ENCODE measurements at places on chromosomes 16 and 17.

DNA sequence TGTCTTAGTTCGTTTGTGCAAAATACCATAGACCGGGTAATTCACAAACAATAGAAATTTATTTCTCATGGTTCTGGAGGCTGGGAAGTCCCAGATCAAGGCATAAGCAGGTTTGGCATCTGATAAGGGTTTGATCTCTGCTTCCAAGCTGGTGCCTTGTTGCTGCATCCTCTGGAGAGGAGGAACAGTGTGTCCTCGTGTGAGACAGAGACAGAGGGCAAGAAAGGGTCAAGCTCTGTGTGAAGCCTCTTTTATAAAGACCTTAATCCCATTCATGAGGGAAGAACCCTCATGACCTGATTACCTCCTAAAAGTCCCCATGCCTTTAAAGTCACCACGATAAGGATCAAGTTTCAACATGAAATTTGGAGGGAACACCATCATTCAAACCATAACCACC lies 55.8 kb upstream of the TANC2 start:
- DNase-seq = no peak

- no peak for DNase-seq
Observed at GRCh38 chr16:2226245-2226793, 2.9 kb downstream of the E4F1 start.

DNA sequence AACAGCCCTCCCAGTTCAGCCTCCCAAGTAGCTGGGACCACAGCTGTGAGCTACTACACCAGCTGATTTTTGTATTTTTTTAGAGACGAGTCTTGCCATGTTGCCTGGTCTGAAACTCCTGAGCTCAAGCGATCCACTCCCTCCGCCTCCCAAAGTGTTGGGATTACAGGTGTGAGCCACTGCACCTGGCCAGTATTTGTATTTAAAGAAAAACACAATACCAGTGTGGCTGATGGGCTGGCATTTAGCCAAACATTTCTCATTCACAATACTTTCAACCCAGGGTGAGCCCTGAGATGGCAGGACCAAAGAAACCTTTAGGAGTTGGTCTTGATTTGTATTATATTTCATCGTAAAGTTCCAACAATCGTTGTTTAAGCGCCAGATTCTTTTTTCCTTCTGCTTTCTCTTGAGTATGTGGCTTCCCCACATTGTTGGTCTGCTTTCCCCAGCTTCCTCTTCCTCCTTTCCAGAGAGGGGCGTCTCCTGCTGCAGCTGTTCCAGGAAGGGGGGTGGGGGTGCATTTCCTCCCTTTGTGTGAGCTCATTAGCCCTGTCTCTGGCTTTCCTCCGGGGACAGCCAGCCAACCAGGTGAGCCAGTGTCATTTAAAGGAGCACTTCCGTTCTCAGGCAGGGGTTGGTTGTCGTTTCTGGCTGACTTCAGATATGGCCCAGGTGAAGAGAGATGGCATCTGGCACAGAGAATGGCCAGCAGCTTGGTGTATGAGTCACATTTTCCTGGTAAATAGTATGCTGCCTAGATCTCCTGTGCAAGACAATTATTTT lies 79.9 kb downstream of the GPRC5B start:
- peak; percentile 69 for DNase-seq

DNA sequence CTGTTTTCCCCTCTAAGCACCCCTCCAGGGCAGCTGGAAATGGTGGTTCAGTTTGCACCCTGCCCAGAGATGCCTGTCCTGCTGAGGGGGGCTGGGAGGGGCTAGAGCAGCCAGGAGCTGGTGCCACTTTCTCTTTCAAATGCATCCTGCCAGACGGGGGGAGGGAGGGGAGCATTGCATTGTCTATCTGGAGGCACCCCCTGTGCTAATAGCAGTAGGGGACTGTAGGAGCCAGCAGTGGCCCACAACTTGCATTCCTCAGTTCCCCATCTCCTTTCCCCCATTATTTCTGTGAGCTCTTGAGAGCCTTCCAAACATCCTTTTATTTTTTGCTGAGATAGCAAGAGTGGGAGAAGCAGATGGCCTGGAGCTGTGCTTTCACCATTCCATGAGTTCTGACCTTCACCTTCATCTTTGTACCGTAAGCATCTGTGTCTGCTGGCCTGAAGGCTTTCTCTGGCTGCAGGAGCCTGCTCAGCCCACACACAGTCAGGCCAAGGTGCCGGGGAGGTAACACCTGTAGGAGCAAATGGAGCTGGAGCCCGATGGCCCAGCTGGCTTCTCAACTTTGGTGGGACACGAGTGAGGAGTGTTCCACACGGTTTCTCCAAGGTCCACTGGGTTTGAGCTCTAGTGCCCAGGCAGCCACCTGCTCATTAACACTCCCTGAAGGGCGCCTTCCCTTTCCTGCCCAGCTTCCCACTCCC lies 5.2 kb downstream of the WFDC1 start:
- no peak for DNase-seq

DNA sequence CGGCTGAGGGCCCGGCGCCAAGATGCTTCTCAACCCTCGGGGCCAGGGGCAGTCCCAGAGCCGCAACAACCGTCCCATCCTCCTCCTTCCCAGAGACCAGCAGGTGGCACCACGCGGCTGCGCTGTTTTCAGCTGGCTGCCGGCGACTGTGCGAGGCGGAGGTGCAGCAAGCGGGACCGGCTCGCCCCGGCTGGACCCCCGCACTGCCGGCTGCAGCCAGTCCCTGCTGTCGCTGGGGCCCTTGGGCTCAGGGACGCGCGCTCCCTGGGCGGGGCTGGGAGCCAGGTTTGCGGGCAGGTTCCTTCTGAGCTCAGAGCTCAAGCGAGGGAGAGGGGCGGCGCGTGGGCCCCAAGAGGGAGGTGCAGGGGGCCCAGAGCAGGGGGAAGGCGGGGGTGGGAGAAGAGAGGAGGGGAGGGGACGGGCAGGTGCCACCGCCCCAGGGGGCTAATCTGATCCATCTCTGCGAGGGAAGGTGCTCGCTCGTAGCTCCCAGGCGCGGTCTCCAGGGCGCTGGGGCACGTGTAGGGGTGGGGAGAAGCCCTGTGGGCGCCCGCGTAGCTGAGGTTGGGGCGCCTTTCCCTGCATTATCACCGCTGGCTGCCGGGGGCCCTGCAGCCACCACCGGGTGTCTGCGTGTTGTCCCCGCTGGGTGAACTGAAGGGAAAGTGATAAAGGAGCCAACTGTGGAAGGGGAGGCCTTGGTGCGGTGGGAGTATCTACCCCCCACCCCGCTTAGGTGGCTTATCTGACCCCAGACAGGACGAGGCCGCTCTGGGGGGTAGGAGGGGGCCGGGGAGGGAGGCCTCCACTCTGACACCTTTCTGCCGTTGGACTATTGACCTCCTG lies 24.2 kb downstream of the STAT5A start:
- DNase-seq = peak; percentile 86

DNA sequence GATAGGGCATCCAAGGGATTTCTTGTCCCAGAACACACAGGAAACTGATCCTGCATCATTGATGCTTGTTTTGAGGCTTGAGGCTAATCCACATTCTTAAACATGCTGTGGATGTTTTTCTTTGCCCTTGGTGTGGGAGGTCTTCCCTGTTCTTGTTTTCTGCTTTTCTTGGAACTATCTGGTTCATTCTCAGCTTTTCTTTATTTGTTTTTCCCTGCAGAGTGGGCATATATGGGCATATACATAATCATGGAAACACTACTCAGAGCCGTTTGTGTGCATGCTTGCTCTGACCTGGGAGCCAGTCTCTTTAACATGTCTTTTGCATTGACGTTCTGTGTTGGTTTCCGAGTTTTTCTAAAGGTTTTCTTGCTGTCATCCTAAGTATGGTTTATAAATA lies 300.0 kb downstream of the SNX29 start:
- DNase-seq = no peak

- no peak for DNase-seq
Observed at GRCh38 chr16:86227801-86228200, 282.5 kb upstream of the FOXF1 start.

GRCh38 chr16:85164431-85164830 lies 52.2 kb upstream of the CIBAR2 start:
- DNase-seq = no peak

- peak; percentile 82 for DNase-seq
Observed at GRCh38 chr17:38912221-38912813, 13.1 kb upstream of the LASP1NB start.

- DNase-seq = no peak
Observed at GRCh38 chr16:17304106-17304490, 166.7 kb downstream of the XYLT1 start.

DNA sequence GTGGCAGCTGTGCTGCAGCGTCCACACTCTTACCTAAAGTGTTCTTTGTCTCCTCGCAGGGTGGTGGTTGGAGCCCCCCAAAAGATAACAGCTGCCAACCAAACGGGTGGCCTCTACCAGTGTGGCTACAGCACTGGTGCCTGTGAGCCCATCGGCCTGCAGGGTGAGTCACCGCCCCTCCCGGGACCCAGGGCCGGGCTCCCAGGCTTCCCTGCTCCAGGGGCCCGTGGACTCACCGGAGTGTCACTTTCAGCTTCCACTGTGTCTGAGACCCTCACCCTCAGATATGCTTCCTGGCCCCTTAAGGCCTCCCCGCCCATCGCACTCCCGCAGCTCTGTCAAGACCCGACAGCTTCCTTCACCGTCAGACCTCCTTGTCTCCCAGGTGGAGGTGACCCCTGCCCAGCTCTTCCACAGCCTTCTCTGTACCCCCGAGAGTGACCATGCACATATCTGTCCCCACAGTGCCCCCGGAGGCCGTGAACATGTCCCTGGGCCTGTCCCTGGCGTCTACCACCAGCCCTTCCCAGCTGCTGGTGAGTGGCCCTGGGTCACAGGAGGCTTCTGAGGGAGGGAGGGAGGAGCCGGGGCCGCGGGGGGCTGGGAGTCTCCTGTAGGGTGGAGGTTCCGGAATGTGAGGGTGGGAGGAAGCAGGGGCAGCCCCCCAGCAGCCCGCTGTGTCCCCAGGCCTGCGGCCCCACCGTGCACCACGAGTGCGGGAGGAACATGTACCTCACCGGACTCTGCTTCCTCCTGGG lies 1.8 kb downstream of the ITGAX start:
- DNase-seq = no peak

DNA sequence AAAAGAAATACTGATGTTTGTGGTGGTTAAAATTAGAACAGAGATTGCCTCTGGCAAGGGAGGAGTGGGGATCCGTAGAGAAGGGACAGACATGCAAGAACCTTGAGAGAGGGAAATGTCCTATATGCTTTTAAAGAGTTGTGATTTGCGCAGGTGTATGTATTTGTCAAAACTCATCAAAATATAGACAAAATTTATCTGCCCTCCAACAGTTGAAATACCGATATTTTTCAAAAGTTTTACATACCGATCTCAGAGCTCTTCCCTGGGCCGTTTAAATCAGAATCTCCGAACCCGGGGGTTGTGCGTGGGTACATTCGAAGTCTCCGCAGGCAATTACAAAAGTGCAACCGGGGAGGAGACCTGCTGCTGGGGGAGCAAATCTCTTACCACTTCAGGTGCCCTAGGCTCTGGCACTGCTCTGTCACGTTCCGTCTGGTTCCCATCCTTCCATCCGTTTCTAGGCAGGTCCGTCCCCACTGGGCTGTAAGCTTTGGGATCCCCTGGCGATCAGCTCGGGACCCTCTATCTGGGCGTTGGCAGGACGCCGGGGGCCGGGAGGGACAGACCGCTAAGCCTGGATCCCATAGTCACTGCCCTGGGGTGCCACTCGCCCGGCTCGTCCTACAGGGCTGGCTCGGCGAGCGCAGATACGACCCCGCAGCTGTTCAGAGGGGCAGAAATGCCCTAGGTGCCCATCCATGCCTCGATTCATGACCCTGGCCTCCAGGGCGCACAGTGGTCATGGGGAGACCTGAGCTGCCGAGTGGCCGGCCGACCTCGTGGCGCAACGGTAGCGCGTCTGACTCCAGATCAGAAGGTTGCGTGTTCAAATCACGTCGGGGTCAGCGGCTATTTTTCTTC lies 4.2 kb downstream of the BORCS6 start:
- peak; percentile 92 for DNase-seq

DNA sequence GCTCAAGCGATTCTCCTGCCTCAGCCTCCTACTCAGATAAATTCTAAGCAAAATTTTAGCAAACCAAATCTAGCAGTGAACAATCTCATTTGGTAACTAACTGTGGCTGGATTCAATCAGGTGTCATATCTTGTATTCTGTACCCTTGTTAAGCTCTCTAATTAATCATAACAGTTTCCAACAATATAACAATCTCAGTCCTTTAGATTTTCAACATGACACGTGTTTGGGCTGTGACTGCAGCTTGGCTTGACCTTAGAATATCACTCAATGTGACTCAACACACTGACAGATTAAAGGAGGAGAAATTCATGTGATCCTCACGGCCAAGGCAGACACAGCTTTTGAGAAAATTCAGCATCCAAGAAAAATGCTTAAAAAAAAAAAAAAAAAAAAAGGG lies 133.6 kb downstream of the BANP start:
- DNase-seq = no peak

DNA sequence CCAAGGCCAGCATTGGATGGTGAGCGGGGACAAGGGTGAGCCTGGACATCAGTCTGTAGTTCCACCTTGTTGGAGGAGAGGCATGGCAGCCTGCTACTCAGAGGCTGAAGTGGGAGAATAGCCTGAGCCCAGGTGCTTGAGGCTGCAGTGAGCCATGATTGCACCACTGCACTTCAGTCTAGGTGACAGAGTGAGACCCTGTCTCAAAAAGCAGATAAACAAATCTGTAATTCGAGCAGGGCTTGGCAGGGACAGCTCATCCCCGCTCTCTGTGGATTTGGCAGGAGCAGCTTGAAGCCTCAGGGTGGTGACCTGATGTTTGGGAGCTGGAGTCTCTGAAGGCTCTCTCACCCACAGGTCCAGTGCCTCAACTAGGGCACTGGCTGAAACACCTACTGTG lies 38.6 kb upstream of the ZCCHC14 start:
- no peak for DNase-seq

GRCh38 chr16:69559164-69559563 lies 6.6 kb upstream of the NFAT5 start:
- no peak for DNase-seq

- no peak for DNase-seq
Observed at GRCh38 chr16:49504626-49505025, 131.0 kb downstream of the C16orf78 start.

DNA sequence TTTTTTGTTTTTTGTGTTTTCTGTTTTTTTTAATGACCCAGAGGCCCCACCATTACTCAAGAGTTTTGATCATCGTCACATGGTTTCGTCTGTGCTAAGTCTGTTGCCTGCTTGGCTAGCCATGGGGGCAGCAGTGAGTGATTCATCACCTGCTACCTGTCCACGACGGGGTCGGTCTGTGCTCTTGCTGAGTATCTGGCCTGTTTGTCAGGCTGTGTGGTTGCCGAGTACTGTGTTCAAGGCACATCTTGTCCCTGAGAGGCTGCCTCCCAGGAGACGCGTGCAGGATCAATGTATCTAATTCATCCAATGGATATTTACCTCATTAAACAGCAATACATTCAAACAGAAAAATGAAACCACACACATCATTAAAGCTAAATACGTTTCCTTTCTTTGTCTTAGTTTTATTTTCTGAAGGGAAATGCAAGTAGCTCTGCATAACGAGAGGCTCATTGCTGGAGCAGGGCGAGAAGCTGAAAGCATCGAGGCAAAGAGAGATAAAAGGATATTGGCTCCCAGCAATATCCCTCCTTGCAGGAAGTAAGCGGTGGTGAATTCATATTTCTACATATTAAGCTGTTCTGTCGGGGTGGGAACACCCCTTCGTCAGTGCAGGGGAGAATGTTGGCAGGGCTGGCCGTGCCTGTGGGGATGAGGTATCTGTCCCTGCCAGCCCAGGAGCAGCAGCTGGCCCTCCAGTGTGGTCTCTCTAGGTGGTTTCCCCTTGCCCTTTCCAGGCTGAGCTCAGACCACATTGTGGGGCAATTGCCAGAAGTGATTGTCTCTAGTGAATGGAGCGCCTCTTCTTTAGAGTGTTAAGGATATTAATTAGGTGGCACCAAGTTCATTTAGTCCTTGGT lies 166.2 kb upstream of the ASIC2 start:
- DNase-seq = no peak

Data from uterus (tissue), 4 donors.